GM06990 (cell line): ENCODE measurements at places on chromosomes 1 and 21.
A peak's percentile ranks its signal among the peaks of the same experiment; 100 is the strongest.

GRCh38 chr1:90161625-90162024, 166.7 kb downstream of the ZNF326 start:
- no peak for DNase-seq

DNA sequence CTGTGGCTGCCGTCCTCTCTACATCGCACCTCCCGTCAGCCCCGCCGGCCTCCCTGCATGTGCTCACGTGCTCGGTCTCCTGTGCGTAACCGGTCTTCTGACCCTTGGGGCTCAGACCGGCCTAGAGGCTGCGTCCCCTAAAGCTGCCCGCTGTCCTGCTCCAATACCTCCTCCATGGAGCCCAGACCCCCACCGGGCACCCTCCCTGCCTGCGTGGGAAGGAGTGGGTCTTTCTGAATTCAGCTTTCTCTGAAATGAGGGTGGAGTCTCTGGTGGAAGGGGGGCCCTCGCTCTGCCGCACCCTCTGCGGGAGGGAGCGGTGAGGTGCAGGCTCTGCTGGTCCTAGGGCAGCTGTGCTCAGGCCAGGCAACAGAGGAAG, 18.7 kb upstream of the POFUT2 start:
- DNase-seq, result no peak

- no peak for DNase-seq
These were observed 186.1 kb upstream of the MAP1LC3C start for GRCh38 chr1:242184955-242185354.

- DNase-seq, result no peak
These were observed at the start of gene S100A8 for GRCh38 chr1:153390938-153391710. TSS of gene S100A8 (minus strand) at chr1:153391073. CDS start at chr1:153390535, 538 bp downstream.

DNA sequence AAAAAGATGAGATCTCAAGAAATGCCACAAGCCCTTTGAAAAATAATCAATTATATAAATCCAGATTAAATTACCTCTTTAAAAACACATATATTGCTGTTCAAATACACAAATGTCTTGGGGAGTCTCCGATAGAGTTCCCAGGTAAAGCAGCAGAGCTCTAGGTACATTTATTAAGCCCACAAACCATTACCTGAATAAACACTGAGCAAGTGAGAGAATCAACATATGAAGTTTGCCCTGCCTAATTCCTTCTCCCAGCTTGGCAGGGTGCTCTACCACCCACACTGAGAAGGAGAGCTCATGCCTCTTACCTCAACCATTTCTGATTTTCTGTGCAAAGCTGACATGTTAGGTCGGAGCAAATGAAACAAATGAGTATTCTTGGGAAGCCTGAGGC, 402.4 kb downstream of the KCNH1 start:
- no peak for DNase-seq

DNA sequence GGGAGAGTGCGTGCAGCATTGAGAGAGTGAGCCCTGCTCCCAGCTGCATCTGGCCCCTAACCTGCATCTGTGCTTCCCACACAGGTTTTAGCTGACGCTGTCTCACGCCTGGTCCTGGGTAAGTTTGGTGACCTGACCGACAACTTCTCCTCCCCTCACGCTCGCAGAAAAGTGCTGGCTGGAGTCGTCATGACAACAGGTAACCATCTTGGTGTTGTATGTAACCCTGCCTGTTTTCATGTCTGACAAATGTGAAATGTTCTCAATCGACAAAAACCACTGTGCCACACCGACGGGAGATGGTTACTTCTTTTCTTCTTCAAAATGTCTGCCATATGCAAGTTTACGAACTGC, 105.8 kb downstream of the ADARB1 start:
- DNase-seq, result no peak

DNA sequence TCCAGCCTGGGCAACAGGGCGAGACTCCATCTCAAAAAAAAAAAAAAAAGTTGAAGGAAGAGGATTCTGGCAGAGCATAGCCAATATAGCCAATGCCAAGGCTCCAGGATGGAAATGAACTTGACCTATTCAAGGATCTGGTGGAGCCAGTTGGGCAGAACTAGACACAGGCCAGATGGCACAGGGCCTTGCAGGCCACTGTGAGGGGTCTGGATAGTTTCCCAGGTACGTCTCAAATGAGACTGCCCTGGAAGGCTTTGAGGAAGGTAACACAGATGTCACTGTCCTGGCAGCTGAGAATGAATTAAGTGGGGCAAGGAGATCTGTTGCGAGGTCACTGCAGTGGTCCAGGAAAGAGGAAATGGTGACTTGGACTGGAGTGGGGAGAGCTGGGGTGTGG, 12.0 kb upstream of the ARHGEF19 start:
- no peak for DNase-seq

- DNase-seq, result no peak
These were observed 1.3 kb downstream of the TBX15 start for GRCh38 chr1:118986555-118987467.

- DNase-seq, result no peak
These were observed 441.6 kb downstream of the PLPP3 start for GRCh38 chr1:56137521-56138505.

DNA sequence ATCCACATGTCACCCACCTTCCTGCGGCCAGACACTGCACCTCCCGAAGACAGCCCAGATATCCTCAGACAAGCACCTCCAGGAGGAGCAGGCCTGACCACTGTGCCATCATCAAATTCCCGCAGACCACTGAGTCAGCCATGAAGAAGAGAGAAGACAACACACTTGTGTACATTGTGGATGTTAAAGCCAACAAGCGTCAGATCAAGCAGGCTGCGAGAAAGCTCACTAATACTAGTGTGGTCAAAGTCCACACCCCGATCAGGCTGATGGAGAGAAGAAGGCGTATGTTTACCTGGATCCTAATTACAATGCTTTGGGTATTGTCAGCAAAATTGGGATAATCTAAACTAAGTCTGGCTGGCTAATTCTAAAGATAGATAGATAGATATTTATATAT, 41.4 kb upstream of the BECN2 start:
- no peak for DNase-seq

DNA sequence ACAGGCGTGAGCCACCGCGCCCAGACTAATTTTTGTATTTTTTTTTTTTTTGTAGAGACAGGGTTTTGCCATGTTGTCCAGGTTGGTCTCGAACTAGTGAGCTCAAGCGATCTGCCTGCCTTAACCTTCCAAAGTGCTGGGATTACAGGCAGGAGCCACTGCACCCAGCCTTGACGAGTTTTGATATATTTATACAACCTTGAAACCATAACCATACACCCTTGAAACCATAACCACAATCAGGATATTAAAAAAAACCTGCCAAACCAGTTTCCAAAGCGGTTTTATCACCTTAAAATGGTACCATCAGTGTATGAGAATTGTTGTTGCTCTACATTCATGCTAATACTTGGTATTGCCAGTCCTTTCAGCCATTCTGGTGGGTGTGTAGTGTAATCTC, 3.7 kb upstream of the PHACTR4 start:
- no peak for DNase-seq

DNA sequence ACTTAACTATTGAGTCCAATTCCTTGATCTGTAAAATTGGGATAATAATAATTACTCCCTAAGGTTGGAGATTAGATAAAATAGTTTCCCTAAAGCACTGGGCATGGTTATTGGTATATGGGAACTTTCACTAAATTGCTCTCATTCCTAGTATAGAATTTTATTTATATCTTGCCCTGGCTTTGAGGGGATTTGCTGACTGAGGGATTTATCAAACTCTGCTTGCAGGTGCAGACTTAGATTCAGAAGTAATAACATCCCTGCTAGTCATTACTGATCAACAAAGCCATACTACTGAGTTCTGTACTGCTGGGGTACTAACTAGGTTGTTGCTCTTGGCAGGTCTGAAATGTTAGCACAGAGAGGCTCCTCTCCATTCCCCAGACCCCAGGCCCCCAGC, 41.9 kb downstream of the CASQ2 start:
- DNase-seq, result no peak

- DNase-seq, result no peak
These were observed 143.0 kb upstream of the MAGI3 start for GRCh38 chr1:113247355-113247754.

- no peak for DNase-seq
These were observed 9.6 kb downstream of the ENSA start for GRCh38 chr1:150619576-150620509.

GRCh38 chr1:236287757-236288619, 6.2 kb upstream of the ERO1B start:
- no peak for DNase-seq

DNA sequence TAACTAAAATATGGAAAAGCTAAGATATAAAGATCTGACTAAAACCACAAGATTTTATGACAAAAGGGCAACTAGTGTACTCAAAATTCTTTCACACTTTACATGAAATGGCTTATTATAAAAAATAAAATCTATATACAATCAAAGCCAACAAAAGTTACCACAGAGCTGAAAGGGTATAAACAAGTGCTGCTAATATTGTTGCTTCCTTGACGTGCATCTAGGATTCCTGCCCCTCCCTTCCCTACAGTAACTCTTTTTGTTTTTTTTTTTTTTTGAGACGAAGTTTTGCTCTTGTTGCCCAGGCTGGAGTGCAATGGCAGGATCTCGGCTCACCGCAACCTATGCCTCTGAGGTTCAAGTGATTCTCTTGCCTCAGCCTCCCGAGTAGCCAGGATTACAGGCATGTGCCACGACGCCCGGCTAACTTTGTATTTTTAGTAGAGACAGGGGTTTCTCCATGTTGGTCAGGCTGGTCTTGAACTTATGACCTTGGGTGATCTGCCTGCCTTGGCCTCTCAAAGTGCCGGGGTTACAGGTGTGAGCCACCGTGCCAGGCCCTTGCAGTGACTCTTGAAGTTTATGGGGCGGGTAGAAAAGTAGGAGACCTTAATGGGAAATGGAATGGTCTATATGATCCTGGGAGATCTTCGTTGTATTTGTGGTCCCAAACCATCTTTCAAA, 4.5 kb downstream of the SRSF4 start:
- DNase-seq, result no peak

DNA sequence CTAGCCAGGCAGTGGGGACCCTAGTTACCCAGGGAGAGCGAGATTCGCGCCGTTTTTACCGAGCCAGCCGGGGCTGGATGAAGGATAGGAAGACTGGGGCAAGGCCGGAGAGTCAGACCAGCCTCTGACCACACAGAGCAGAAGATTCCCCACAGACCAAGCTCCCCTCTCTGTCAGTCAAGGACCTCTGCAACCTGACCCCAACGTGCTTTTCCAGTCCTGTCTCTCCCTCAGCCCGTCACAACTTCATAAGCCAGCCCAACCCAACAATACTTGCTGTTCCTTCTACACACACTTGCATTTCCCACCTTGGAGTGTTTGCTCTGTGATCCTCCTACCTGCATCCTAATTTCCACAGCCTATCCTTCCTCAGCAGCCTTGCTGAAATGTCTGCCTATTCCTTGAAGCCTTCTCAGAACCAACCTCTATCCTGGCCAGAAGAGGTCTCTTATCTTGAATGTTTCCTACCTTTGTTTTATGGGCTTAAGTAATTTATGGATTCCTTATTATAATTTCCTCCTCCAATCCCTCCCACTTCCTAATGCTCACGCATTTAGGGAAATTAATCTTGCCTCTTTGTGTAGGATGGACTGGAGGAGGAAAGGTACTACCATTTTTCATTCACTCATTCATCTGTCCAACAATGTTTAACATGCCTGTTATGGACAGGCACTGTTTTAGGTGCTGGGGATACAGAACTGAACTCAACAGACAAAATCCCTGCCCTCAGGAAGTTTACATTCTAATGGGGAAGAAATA, at the start of gene GSTM3:
TSS of gene GSTM3 (minus strand) at position 424 of the 759 bp plus-strand sequence. CDS start 751 bp downstream, outside the sequence.
- no peak for DNase-seq

DNA sequence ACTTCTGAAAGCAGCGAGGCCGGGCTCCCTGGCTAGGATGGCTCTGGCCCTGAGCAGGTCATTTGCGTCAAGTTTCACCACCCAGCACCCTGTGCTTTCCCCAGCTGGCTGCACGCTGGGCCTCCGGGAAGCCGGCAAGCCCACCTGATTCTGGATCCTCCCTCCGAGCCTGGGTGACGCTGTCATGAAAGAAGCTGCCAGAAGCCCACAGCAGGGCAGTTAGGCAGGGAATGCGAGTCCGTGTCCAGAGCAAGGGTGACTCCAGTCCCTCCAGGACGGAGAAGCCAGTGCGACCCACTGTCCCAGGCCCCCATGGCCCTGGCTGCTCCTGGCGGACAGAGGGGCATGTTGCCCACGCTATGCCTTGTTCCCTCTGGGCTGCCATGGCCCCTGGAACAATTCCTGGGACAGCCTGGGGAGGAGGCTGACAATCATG, 44.4 kb upstream of the PCBP3 start:
- no peak for DNase-seq

GRCh38 chr1:39410915-39411436, 80.5 kb upstream of the BMP8A start:
- peak; percentile 17 for DNase-seq

- DNase-seq, result no peak
These were observed 52.2 kb downstream of the XCL2 start for GRCh38 chr1:168491527-168492164.

- no peak for DNase-seq
These were observed 28.4 kb upstream of the CEP350 start for GRCh38 chr1:179925922-179926849.

DNA sequence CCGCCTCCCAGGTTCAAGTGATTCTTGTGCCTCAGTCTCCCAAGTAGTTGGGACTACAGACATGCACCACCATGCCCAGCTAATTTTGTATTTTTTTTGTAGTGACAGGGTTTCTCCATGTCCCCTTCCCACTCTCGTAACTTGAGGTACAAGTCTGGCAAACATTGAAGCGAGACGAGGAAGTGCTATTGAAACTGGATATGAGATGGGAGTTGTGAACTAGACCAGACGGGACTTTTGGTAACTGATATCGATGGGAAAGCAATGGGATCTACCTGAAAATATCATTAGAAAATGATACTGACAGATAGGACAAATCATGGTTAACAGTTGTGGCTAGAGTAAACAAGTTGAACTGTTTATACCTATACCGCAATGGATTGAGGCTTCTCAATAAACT, 95.2 kb upstream of the TRABD2B start:
- DNase-seq, result no peak

- DNase-seq, result no peak
These were observed 62.5 kb upstream of the AJAP1 start for GRCh38 chr1:4591926-4592325.

GRCh38 chr1:96079581-96079980, 642.0 kb upstream of the PTBP2 start:
- no peak for DNase-seq

DNA sequence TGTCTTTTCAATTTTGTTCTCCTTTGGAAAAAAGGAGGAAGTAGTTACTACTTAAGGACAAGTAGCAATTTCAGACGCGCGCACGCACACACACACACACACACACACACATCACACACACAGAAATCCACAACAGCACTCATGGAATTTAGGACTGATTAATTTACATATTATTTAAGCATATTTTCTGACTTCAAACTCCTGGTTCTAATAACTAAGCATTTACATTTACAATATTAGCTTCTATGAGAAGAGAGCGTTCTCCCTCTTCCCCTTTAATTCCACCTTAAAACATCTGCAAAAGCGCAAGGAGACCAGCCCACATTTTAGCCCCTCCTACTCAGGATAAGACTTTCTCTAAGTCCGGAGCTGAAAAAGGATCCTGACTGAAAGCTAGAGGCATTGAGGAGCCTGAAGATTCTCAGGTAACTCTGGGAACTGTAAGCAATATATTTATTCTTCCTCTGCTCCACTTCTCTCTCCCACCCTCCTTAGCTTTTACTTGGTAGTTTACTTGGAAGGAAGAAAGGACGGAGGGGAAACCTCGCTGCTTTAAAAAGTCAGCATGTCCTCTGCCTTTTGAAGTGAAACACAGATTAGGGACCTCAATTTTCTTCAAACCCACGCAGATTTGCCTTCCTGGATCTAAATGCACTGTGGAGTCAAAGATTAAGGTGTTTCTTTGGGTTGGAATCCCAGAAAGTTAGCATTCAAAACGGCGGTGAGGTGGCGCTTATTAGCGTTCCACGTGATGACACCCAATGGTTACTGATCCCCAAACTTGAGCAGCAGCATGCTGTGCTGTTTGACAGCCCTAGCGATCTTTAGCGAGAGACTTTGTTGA, at the start of gene PLA2G4A:
TSS of gene PLA2G4A (plus strand) at position 339 of the 844 bp plus-strand sequence. CDS start 25,406 bp downstream, outside the sequence.
- no peak for DNase-seq
